ENCODE measurements at places on chromosomes 13 and 19. TPM values are rescaled to one million over a fixed set of nuclear protein-coding genes. Genes with fewer than 3 reads are reported as not detected.

PRODH2 gene
- total RNA-seq: not detected

DNA sequence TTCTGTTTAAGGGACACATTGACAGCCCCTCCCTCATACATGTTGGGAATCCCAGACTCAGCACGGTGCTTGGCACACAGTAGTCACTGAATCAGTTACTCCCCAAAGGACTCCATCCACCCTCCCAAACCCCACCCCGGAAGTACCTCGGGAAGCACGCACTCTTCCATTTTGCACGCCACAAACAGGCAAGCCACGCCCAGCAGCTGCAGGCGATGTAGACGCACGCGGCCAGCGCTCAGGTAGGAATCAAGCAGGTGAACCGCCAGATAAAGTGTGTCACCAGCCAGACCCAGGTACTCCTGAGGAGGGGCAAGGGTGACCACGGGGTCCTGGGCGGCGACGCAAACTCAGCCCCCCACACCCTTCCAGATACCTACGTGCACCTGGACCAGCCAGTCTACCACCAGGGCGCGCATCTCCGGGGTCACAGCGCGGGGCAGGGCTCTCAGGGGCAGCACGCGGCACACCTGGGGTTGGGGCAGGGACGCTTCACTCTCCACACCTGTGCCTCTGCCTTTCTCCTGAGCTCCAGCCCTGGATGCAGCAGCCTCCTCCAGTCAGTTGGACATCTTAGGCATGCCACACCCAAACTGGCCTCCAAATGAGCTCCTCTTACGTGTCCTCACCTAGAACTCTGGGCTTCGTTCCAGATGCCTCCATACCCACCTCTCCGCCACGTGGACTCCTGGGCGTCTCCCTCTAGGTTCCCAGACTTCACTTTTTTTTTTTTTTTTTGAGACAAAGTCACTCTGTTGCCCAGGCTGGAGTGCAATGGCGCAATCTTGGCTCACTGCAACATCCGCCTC is 1.9 kb downstream of the CCNP start:
- DNase-seq: no peak

TEX101 gene
- total RNA-seq: not detected

RINL gene
- 4.6 TPM for total RNA-seq

DNA sequence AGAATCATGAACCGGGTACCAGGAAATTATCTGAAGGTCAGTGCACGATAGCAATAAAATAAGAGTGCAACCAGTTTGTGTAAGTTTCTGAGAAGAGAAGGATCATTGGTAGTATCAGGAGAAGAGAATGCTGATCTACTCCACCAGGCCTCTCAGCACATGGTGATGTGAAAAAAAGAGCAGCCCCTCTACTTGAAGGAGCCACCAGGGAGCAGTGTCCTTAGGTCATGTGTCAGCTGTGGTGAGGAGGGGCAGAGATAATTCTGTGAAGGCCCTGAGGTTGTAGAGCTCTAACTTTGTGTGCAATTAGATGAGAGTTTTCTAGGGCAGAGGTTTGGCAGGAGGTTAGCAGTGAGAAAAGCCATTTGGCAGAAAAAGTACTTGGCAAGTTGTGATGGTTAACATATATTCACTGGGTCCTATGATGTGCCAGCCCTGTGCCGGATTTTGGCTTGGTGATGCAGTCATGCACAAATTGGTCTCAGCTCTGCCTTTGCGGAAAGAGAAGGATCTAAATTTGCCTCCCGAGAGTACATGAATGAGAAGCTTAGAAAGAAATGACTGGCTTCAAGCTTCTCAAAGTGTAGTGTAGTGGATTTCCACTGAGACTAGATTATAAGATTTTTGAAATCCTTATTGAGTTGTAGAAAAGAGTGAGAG is 19.2 kb upstream of the ZC3H13 start:
- no peak for DNase-seq

DNA sequence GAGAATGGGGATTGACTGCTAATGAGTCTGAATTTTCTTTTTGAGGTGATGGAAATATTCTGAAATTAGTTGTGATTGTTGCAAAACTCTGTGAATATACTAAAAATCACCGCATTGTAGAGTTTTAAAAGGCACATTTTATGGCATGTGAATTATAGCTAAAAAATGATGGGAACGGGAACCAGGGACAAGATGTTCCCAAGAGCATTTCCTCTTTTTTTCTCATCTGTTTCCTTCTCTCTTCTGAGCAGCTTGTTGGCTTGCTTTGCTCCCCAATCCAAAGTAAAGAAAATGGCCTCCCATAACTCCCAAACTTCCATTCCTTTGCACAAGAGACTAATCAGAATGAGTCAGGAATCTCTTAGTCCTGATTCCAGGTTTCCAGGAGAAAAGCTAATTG is 459.2 kb downstream of the TSHZ3 start:
- DNase-seq: no peak

DNA sequence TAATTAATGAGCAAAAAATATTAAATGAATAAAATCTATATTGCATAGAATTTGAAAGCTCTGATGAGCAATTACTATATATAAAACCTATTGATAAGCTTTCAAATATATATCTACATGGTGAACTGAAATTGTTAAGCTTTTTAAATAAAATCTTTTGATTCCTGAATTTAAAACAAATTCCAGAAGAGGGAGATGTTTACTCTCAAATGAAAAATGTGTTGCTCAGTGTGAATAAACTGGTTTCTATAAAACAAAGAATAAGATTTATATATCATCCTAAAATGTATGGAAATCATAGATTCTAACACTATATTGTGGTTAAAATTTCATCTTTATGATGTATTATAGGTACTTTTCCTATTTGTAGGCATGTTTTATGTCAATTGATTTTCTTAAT is 171.5 kb upstream of the SLITRK6 start:
- DNase-seq: peak; percentile 0

KLF5 gene
- total RNA-seq: 30.9 TPM

TEX26 gene
- total RNA-seq: not detected

DNA sequence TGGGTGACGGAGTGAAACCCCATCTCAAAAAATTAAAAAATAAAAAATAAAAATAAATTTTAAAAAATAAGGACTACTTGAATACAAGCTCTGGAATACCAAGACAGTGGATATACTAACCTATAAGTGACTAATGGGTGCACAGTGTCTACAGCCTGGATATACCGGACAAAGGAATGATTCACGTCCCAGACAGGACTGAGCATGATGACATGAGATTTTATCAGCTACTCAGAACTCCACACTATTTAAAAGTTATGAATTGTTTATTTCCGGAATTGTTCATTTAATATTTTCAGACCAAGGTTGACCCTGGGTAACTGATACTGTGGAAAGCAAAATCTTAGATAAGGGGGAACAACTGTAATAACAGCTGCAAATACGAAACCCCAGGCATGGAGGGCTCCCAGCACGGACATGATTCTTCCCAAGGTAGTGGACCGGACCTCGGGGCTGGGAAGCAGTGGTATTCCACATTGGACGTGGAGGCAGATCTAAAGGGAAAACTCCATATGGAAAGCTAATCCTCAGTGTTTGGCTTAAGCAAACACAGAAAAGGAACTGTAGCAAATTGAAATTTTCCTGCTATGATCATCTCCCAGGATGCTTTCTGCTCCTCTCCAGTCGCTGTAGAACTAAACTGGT is 102.6 kb upstream of the TSHZ3 start:
- DNase-seq: no peak

DNA sequence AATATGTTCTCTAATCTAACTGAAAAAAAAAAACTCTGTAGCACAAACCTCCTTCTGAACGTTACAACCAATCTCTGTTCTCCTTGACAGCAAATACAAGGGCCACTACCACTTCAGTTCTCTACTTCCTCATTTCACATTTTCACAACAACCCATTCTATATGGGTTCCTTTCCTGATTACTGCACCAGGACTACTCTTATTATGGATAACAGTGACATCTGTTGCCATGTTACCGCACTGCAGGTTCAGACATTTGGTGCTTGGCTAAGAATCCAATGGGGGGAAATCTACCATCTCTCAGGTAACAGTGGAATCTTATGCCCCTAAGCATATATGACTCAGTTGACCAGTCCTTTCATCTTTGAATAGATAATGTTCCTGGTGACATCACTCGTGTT is 11.6 kb upstream of the FPR3 start:
- peak; percentile 9 for DNase-seq

DNA sequence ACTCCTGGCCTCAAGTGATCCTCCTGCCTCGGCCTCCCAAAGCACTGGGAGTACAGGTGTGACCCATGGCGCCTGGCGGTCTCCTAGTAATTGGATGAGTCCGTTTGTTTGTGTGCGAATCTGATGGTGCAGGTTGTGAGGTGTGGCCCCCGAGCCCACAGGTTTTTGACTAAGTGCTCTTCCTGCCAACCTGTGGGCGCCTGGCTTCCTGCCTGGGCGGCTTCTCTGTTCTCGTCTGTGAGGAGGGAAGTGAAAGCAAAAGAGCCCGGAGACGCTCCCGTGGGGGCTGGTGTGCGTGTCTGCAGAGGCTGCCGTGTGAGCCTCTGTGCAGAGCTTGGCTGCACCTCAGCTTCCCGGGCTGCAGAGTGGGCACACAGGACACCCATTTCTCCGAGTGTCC is 10.0 kb downstream of the ARHGAP45 start:
- no peak for DNase-seq

- DNase-seq: peak; percentile 9
Measured at GRCh38 chr19:43700395-43701000, 15.4 kb upstream of the IRGC start.

DNA sequence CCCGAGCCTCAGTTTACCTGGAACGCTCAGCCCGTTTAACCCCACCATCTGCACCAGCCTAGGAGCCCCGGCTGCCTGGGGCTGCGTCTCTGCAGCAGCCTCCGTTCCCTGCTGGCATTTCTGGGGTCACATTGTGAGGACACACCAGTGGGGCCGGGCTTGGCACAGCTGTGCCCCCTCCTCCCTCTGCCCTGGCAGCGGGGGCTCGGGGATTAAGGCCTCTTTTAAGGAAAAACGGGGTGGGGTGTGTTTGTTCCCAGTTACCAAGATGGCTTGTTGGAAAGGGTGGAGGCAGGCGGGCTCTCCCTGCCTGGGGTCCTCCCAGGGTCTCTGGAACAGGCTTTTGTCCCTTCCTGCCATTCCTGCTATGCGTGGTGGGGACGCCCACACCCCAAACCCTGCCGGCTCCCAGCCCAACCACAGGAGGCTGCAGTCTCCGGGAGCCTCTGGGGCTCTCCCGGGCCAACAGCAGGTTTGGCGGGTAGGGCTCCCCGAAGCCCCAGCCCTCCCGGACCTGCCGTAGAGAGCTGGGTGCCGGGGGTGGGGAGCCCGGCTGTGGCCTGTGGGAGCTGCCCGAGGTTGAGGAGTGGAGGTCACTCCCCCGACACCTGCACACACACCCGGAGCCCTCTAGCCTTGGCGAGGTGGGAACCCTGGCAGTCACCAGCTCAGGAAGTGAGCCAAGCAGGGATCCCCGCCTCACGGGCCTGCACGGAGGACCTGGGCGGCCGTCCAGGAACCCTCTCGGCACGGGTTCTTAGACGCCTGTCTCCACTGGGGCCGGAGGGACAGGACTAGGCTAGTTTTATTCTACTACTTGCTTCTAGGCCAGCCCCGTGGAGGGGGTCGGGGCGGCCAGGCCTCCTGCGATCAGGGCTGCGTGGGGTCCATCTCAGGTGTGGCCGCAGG is 36.9 kb downstream of the GADD45B start:
- no peak for DNase-seq

- DNase-seq: no peak
Measured at GRCh38 chr13:28047757-28048388, 52.5 kb downstream of the FLT3 start.

NTF4 gene
- 1.9 TPM for total RNA-seq

- DNase-seq: no peak
Measured at GRCh38 chr13:85379433-85379832, 419.8 kb downstream of the SLITRK6 start.

SAFB gene
- total RNA-seq: 106 TPM

ZNF728 gene
- 0.59 TPM for total RNA-seq

GRCh38 chr13:101152184-101152583 is 264.1 kb downstream of the NALCN start:
- DNase-seq: no peak

TPTE2 gene
- not detected for total RNA-seq

DNA sequence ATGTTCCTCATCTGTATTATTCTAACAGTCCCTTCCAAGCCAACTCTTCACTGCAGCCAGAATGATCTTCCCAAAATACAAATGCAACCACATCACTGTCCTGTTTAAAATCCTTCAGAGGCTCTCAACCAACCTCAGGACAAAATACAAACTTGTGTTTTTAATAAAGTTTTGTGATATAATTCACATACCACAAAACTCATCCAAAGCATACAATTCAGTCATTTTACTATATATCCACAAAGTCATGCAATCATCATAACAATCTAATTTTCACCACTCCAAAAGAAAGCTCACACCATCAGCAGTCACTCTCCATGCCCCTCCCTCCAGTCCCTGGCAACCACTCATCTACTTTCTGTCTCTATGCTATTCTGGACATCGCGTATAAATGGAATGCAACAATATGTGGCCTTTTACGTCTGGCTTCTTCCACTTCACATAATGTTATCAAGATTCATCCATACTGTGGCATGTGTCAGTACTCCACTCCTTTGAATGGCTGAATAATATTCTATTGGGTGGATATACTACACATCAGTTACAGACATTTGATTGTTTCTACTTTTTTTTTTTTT is 81.7 kb upstream of the DOCK9 start:
- DNase-seq: no peak

FCER2 gene
- total RNA-seq: 0.20 TPM

Data from skin of body (tissue), 3 donors.